Stimulated activated CD4-positive, alpha-beta T cell treated with anti-CD3 and anti-CD28 coated beads, Interleukin-1b, Interleukin-23, amount 100 ng/mL, for 48 hours (primary cell): ENCODE measurements at places on chromosomes 1 and 21.
A peak's percentile ranks its signal among the peaks of the same experiment; 100 is the strongest.

DNA sequence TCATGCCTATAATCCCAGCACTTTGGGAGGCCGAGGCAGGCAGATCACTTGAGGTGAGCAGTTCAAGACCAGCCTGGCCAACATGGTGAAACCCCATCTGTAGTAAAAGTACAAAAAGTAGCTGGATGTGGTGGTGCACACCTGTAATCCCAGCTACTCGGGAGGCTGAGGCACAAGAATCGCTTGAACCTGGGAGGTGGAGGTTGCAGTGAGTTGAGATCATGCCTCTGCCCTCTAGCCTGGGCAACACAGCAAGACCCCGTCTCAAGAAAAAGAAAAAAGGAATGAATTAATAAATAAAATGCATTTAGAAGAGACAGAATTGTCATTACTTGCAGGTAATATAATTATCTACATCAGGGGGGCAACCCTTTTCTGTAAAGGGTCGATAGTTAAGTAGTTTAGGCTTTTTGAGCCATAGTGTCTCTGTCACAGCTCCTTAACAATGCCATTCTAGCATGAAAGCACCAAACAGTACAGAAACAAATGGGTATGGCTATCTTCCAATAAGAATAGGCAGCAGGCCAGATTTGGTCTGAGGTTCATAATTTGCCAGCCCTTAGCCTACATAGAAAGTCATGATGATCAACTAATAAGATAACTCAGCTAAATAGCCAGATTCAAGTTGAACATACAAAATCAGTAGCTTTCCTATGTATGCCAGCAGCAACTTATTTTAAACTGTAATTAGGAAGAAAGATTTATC lies 56.8 kb downstream of the RPRD2 start:
- no peak for DNase-seq

GRCh38 chr21:38702196-38702595 lies 103.5 kb upstream of the ETS2 start:
- no peak for DNase-seq

GRCh38 chr1:241615043-241615974 lies 24.9 kb downstream of the CHML start:
- no peak for DNase-seq

GRCh38 chr1:41742219-41742618 lies 176.5 kb downstream of the HIVEP3 start:
- no peak for DNase-seq

GRCh38 chr1:10651793-10652192 lies 144.7 kb downstream of the CASZ1 start:
- no peak for DNase-seq

DNA sequence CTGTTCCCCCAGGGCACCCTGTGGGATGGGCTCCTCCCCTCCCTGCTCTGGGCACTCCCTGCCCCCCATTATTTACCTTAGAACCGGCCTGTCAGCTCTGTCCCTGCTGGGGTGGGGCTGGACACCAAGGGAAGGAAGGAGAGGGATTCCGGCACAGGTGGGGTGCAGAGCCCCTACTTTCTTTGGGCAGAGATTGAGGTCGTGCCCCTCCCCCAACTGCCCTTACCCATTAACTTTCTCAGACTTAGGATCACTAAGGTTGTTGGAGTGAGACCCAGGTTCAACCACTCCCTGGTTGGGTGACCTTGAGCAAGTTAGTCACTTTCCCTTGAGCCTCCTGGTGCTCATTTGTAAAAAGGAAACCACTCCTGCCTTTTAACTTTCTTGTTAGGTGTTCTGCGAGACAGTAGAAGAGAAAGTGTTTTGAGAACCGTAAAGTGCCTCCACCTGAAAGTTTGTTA lies 57.0 kb upstream of the SYNC start:
- no peak for DNase-seq

- peak; percentile 67 for DNase-seq
Measured at GRCh38 chr1:89603651-89604413, 29.1 kb upstream of the LRRC8C start.

- DNase-seq: peak; percentile 22
Measured at GRCh38 chr1:12549460-12550349, 68.3 kb downstream of the DHRS3 start.

GRCh38 chr1:38235705-38236104 lies 189.1 kb upstream of the POU3F1 start:
- DNase-seq: no peak

GRCh38 chr21:45374826-45375455 lies 30.0 kb upstream of the COL18A1 start:
- DNase-seq: no peak

GRCh38 chr1:48568501-48568900 lies 96.5 kb upstream of the SPATA6 start:
- no peak for DNase-seq

DNA sequence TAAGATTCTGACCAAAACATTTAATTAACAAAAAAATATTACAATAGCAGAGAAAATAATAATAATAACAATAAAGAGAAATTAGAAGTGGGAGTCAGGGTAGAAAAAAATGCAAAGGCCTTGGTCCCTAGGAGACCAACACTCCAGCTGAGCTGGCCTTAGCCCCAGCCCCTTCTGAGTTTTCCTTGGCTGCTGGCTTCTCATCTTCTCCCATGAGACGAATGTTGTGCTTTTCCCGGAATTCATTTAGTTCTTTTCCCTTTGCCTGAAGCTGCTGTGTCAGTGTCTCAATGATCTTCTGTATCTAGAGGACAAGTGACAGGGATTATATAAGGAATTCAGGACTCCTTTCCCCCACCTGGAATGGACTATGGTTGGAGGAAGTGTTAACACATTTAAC lies 2.4 kb downstream of the KLHDC9 start:
- DNase-seq: no peak

DNA sequence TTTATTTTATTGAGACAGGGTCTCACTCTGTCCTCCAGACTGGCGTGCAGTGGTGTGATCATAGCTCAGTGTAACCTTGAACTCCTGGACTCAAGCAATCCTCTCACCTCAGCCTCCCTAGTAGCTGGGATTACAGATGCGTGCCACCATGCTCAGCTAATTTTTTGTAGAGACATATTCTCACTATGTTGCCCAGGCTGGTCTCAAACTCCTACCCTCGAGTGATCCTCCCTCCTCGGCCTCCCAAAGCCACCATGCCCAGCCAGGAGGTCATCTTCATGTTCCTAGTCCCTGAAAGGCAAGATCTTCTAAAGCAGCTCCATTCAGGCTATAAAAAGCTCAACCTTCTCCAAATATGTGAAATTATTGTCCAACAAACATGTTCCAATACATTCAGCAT lies 53.9 kb downstream of the TOR1AIP2 start:
- no peak for DNase-seq

DNA sequence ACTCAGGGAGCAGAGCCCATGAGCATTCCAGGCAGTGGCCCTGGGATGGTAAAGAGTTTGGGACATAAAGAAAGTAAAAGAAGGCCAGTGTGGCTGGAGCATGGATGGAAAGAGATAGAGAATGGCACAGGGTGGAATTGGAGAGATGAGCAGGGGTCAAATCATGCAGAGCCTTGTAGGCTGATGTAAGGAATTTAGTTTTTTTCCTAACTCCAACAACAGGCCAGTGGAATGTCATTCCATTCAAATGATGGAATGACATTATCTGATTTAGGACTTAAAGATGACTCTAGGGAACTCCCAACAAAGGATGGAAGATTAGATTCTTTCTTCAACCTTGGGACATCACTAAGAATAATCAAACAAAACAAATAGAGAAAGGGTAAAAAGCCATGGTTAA lies 12.8 kb upstream of the S100A2 start:
- DNase-seq: no peak

- no peak for DNase-seq
Measured at GRCh38 chr1:41633764-41634163, 149.3 kb upstream of the EDN2 start.

GRCh38 chr1:2638466-2639115 lies 5.8 kb upstream of the MMEL1 start:
- no peak for DNase-seq

DNA sequence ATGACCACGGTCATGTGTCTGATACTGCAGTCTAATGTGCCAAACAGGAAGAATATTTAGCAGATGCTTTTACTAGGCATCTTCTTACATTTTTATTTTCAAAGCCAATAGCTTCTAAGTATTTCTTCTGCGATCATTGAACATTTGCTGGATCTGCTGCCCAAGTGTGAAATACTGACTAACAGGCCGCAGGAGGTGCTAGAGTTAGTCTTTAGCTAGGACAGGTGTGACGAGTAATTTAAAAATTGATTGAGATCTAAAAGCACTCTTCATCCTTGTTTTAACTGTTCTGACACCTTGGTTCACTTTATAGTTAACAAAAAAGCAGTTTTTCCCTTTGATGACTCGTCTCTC lies 748 bp upstream of the FAM78B start:
- no peak for DNase-seq

GRCh38 chr1:48036710-48037355 lies 39.6 kb upstream of the TRABD2B start:
- no peak for DNase-seq

GRCh38 chr1:180672105-180672504 lies 40.3 kb downstream of the XPR1 start:
- no peak for DNase-seq

DNA sequence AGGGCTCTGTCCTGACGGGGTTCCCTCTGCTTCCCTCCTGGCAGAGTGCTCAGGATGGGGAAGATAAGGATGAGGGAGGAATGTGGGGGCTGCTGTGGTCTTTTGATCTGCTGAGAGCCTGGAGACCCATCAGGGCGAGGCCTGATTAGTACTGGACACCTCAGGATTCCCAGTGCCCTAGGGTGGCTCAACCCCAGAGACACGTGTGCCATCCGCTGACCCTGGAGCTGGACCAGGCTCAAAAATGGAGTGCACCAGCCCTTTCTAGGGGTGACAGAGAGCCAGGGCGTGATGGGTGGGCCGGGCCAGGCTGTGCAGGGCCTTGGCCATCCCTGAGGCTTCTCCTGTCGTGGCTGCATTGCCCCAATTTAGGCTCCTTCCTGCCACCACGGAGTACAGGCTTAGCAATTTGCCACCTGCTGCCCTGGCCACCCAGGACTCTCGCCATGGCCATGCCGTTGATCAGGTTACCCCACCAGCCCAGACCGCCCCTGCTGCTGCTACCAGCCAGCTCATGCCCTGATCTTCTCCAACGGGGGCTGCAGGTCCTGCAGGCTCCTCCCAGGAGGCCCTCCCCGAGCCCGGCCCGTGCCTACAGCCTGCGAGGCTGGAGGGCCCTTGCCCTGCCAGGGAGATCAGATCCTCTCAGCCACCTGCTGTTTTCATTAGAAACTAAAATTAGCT lies 9.5 kb downstream of the WNT4 start:
- DNase-seq: no peak

DNA sequence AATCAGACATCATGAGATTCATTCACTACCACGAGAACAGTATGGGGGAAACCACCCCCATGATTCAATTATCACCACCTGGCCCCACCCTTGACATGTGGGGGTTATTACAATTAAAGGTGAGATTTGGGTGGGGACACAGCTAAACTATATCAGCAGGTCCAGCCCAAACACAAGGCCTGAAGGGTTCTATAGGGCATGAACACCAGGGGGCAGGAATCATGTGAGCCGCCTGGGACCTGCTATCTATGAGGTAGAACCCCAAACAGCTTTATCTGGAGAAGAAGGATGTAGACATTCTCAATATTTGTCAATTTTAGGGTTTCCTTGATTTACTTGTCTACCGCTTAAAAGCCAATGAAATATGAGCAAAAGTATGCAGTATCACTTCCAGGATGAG lies 294.9 kb upstream of the DEPDC1 start:
- no peak for DNase-seq
